ENCODE measurements at places on chromosomes 13 and 19.

DNA sequence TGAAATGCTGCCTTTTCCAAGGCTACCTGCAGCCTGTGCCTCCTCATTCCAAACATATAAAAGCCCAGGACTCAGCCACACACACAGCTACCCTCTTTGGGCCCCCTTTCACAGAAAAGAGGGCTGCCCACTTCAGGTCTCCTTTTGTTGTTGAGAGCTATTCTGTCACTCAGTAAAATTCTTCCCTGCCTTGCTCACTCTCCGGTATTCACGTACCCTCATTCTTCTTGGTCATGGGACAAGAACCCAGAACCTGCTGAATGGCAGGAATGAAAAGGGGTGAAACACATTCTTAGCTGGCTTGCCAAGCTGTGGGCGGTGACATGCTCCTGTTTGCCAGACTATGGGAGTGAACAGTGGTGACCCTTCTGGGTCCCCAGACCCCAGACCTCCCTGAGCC, 338.0 kb upstream of the ATXN8OS start:
- no peak for DNase-seq

GRCh38 chr13:44147648-44148047, 226.0 kb upstream of the SERP2 start:
- DNase-seq: no peak

DNA sequence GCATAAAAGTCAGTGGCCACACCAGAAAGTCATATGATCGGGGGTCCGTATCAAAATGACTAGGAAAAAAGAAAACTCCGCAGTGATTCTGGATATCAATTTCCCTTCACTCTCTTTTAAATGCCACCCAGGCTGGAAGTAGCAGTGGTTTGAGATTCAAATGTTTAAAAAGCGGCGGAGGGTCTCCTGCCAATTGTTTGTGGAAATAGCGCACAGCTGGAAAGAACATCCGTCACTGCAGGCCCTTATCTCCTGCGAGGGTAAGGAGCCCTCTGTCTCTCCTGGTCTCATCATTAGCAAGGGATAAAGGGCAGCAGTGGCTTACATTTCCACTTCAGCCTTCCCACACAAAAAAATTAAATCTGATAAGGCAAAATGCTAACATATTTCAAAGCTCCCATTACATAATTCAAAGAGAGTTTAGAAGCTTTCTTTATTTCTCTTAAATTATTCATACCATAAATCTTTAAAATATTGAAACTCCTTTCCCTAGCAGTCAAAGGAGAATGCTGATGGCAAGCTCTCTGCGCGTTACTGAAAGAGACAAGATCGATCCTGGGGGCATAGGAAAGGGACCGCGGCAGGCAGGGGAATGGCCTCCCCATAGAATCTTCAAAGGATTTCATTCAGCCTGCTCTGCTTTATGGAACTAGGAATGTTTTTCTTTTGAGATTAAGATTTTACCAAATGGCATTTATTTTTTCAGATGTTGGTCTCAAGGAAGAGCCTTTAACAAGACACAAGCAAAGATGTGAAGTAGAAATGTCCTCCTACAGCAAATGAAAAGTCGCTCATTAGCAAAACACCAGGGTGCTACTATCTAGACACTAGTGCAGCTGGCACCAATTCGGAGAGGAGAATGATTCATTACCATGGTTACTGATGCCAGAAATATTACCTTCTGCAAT, 35.0 kb downstream of the AMER2 start:
- no peak for DNase-seq

- DNase-seq: no peak
Measured at GRCh38 chr19:17058236-17058635, 17.0 kb downstream of the HAUS8 start.

GRCh38 chr13:112073245-112074138, 6.5 kb downstream of the SOX1 start:
- no peak for DNase-seq

DNA sequence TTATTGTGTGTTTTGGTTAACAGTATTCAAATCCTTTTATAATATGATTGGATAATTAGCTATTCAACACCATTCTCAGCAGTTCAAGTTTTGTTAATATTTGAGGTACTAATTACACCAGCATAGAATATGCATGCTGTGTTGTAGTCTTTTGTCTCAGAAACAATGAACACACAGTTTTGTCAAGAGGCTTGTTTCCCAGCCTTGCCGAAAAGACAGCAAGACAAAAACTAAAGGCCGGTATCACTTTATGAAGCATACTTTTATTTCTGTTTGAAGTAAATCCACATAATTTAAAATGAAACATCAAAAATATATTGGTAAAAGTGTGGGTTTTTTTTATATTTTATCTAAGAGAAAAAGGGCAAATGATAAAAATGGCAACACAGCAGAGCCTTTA, 7.5 kb downstream of the GPR180 start:
- DNase-seq: no peak

- DNase-seq: peak; percentile 87
Measured at GRCh38 chr19:45467456-45468158, at the start of gene FOSB. TSS of gene FOSB (plus strand) at chr19:45467996. CDS start at chr19:45468587, 591 bp downstream.

GRCh38 chr13:41673640-41674039, 216.3 kb downstream of the RGCC start:
- DNase-seq: no peak

- no peak for DNase-seq
Measured at GRCh38 chr13:99307648-99308339, 595 bp upstream of the GPR183 start.

DNA sequence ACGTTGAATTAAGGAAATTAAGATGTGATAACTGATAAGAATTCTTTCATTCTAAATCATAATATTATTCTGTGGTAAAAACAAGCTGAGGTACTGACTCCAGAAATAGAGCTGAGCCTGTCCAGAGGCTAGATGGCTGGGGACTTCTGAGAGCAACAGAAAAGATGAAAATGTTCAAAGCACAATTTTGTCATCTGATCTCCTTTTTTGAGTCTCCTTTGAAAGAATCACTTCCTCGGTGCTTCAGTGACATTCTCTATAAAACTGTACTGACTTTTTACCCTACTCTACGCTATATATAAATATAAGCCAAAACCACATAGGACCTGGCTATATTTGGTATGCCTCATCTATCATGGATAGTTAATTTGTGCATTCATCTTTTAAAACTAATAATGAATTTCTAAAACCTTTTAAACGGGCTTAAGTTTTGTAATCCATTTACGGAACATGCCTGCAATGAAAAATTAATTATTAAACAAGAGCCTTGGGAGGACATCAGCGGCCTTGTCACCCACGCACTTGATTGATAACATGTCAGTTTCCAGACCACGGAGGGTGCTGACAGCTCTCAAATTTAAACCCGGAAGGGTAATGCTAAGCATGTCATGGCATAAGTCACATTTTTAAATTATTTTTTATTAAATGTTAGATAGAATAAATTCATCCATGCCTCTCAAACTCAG, 235.5 kb downstream of the PCDH9 start:
- no peak for DNase-seq

DNA sequence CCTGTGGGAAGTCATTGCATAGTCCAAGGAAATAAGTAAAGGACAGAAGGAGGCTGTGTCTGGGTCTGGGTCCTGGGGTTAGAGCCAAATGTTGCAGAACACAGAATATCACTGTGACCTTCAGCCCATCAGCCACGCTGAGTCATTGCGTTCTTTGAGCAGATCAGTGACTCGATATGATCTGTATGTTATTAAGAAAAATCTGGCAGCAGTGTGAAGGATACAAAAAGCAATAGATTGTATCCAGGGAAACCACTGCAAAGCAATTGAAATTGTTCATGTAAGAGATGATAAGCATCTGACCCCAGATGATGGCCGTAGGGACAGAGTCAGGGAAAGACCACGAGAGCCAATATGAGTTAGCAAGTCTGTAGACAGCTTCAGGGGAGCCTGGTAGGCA, 1575.1 kb upstream of the SLC10A2 start:
- no peak for DNase-seq

DNA sequence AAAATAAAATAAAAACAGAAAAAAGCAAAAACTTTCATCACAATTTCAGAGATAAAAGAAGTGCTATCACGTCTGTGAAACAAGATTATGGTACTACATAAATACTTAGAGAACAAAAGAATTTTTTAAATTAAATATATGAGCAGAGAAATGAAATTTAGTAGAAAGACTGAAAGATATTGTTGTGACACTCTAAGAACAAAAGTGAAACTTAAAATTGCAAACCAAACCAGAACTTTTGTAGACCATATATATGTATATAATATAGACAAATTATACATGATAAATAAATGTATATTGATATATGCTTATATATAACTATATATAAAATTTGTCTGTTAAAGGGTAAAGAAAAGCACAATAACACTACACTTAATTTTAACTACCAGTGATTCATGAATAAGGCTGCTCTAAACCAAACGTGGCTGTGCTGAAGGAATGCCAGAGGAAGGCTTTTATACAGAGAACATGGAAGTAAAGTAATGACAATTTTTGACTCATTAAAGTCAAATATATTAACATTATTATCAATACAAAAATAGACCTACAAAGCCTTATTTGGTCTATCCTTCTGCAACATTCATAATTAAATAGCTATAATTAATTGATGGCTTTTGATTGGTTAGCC, 1516.7 kb upstream of the PCDH20 start:
- no peak for DNase-seq

DNA sequence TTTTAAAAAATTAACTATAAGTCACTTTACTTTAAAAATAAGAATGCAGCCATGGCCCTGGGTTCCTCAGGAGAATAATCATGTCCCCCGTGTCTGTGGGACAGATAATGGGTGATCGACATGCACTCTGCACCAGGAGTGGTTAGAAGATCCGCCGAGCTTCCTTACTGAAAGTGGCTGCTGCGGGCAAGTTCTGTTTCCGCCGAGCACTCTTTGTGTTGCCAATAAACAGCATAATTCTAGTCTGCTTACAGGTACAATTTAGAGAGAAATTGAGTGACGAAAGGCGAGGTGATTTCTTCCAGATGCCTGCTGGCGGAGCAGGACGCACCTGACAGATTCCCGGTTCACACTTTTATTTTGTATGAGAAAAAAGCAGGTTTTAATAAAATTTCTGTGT, 139.0 kb downstream of the SOX1 start:
- no peak for DNase-seq

DNA sequence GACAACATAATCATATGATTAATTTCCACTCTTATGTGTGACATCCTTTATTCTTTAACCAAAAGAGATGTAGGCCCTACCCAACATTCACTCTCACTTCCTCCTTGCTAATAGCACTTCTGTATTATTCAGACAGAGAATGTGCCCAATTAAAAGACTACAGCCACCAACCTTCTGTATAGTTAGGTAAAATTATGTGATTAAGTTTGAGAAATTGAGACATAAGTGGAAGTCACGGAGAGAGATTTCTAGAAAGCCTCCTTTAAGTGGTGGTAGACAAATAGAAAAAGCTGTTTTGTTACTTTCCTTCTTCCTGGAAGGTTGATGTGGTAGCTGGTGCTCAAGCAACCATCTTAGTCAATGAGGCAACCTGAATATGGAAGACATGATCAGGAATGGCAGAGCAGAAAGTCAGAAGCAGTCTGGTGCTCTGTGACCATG, 14.8 kb downstream of the EPSTI1 start:
- DNase-seq: no peak

DNA sequence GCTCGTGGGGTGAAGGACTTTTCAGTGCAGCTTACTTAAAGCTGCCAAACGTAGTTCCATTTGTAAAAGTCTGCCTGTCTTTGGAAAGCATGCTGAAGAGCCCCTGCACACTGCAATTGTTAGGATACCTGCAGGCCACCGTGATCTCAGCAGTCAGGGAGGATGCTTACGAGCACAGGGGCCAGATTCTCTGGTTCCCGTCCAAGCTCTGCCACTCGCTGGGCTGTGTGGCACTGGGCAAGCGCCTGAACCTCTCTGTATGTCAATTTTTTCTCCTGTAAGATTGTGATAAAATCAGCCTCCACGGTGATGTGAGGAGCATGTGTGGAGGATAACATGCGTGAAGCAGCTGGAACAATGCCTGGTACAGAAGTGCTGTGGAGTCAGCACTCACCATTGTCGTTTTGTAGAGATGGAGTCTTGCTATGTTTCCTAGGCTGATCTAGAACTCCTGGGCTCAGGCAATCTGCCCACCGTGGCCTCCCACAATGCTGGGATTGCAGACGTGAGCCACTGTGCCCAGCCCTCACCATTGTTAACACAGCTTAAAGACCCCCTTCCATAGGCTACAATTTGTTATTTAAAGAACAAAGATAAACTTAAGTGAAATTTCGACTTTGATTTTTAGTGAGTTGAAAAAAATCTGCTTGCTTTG, 3.5 kb downstream of the ADPRHL1 start:
- DNase-seq: no peak

GRCh38 chr13:23810685-23811240, 78.4 kb downstream of the MIPEP start:
- no peak for DNase-seq

GRCh38 chr13:113500530-113501265, 10.2 kb upstream of the DCUN1D2 start:
- no peak for DNase-seq

DNA sequence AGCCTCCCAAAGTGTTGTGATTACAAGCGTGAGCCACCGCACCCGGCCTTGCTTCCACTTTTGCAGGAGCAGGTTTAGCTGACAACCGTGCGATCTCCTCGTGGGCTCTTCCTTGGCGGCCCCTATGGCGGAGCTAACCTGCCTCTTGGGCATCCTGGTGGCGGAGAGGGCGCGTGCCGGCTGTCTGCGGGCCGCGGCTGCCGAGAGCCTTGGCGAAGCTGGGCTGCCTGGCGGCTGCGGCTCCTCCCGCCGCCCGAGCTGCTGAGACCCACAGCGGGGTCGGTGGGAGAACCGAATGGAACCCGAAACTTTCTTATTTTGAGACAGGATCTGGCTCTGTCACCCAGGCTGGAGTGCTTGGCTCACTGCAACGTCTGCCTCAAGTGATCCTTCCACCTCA, 55.7 kb downstream of the NLRP12 start:
- no peak for DNase-seq

DNA sequence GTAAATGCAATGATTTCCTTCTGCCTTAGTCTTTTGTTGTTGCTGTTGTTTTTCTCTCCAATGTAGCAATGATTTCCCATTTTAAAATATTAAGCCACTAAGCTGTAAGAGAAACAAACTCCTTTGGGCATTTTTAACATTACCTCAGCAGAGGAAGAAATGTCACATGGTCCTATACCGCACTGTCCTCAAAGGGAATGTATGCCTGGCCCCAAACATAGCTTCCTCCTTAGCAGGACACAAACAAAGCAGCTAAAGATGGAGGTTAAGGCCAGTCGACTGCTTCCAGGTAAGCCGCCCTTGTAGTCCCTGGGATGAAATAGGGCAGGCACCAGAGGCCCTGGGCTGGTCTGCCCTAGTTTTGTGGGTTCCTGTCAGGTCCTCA, 249.0 kb downstream of the TSHZ3 start:
- DNase-seq: no peak

- no peak for DNase-seq
Measured at GRCh38 chr13:43107780-43108179, 84.4 kb downstream of the DNAJC15 start.

- DNase-seq: no peak
Measured at GRCh38 chr13:45943120-45943519, 91.6 kb upstream of the SIAH3 start.

GRCh38 chr19:2239771-2240770, 3.4 kb downstream of the SF3A2 start:
- no peak for DNase-seq

GRCh38 chr19:16013181-16013850, 63.0 kb upstream of the TPM4 start:
- DNase-seq: no peak

- DNase-seq: no peak
Measured at GRCh38 chr13:75481176-75482069, 546 bp downstream of the TBC1D4 start.

- no peak for DNase-seq
Measured at GRCh38 chr19:14081797-14082674, 3.5 kb downstream of the C19orf67 start.
